ENCODE measurements at places on chromosomes 1 and 21.

DNA sequence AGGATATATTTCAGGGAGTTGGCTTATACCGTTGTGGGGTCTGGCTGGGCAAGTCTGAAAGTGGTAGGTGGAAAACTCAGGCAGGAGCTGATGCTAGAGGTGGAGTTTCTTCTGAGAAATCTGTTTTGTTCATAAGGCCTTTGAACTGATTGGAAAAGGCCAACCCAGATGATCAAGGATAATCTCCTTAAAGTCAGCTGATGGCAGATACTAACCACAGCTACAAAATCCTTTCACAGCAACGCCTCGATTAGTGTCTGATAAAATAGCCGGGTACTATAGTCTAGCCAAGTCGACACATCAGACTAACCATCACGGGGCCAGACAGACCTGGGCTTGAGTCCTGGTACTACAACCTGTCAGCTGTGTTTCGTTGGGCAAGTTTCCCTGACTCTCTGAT is 21.4 kb downstream of the OPRD1 start:
- DNase-seq, result no peak

DNA sequence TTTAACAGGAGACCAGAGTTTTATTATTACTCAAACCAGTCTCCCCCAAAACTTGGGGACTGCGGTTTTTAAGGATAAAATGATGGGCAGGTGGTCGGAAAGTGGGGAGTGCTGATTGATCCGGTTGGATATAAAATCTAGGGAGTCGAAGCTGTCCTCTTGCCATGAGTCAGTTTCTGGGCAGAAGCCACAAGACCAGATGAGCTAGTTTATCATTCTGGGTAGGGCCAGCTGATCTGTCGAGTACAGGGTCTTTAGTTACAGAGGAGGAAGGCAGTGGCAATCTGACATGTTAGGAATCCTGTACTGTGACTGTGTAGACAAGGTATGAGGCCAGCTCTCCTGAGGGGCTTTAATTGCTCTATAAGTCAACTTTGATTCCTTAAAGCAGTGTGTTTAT is 22.9 kb upstream of the FOXE3 start:
- DNase-seq, result no peak

GRCh38 chr1:65495137-65495536 is 74.7 kb downstream of the LEPR start:
- DNase-seq, result no peak

GRCh38 chr1:160739098-160739511 is at the start of gene SLAMF7:
SLAMF7 (plus strand) TSS chr1:160739247; CDS start chr1:160739302, 55 bp downstream.
- no peak for DNase-seq

DNA sequence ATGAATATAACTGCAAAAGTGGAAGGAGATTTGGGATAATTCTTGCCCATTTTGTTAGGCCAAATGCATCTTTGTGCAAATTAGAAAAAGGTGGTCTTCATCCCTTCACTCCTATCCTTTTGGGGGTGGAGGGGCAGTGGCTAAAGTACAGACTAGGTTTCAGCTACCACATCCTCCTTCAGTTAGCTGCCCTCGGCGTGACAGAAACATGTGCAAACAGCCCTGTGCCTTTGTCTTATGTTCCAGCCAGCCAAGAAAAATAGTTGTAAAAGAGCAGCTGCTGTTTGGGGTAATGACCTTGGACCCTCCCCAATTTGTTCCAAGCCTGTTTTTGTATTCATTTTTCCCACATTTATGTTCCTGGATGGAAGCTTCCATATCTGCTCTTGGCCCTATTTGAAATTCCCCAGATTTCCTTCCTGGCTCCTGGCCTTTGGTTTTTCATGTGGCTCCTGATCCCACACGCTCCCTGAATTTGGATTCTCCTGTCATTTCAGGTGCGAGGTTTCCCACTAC is 8.3 kb upstream of the LGALS8 start:
- DNase-seq, result no peak

DNA sequence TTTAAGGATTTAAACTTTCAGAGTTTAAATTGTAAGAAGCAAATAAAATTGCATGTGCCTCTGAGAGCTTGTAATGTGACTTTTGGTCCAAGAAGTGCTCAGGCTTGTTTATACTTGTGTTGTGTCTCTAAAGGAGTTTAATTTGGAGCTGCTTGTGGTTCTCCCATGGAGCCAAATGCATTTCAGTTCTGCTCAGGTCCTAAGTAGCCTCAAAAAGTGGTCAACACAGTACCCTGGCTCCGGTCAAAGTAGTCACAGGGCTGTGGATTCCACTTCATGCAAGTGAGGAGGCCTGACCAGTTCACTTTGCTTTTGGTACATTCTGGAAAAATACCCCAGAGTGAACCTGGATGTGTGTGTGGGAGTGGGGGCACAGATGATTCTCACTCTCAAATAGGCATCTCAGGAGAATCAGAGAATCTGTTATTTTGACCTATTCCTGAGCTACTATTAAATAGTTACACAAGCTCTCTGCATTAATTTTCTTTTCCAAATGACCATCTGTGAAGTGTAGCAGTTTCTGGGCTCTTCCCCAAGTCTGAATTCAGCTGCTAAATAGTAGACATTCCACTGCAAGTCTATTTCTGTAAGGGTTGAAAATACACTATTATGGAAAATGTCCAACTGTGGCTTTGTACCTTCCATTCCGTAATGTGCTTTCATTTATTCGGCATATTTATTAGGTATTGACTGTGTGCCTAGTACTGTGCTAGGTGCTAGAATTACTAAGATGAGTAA is 31.7 kb upstream of the AGO1 start:
- no peak for DNase-seq

GRCh38 chr21:25572861-25573310 is 34.4 kb downstream of the MRPL39 start:
- DNase-seq, result no peak

GRCh38 chr1:27656157-27656893 is 15.7 kb downstream of the IFI6 start:
- no peak for DNase-seq

DNA sequence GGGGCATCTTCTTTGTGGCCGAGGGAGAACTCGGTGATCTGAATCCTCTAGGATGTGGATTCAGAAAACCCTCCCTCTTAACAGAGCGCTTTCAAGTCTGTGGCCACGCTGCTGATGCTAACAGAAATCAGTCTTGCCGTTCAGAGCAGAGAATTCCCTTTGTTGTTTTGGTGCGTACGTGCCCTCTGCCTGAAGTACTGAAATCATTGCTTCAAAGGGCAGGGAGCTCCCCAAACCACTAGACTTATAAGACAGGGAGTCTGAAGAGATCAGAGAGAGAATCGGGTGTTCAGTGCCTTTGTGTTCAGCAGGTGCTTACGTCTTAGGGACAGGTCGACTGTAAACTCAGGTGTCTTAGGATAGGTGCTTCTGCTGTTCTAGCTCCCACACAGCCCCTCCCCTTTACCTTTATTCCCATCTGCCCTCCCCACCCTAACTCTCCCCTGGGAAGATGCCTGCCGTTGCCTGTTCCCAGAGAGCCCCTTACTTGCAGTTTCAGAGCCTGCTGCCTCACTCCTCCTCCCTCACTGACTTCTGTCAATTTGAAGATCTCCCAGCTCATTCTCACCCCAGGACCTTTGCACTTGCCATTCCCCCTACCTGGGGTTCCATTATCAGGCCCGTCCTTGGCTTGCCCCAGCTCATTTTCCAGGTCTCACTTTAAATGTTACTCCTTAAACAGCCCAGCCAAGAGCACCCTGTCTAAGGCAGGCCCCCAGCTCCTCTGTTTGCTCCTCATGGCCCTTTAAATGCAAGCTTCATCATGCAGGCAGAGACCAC is 143.0 kb downstream of the CAMTA1 start:
- no peak for DNase-seq

GRCh38 chr1:54086754-54087153 is 33.3 kb downstream of the TCEANC2 start:
- DNase-seq, result no peak

DNA sequence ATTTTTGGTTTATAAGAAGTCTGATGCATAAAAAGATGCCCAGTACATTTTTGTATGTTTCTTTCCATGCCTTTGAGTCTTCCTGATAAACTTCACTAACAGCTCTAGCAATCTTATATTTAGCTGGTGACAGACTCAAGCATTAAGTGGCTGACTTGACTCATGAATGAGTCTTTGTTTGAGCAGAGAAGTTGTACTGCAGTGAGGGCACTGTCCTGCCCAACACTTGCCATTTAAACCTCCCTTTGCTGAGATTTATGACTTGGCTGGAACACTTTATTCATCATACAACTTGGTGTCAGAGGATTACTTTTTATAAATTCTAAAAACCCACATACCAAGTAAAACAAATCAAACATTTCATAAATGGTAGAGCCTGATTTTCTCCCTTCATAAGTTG is 14.6 kb upstream of the CAMSAP2 start:
- no peak for DNase-seq

GRCh38 chr1:3530926-3531818 is 76.7 kb downstream of the ARHGEF16 start:
- no peak for DNase-seq

DNA sequence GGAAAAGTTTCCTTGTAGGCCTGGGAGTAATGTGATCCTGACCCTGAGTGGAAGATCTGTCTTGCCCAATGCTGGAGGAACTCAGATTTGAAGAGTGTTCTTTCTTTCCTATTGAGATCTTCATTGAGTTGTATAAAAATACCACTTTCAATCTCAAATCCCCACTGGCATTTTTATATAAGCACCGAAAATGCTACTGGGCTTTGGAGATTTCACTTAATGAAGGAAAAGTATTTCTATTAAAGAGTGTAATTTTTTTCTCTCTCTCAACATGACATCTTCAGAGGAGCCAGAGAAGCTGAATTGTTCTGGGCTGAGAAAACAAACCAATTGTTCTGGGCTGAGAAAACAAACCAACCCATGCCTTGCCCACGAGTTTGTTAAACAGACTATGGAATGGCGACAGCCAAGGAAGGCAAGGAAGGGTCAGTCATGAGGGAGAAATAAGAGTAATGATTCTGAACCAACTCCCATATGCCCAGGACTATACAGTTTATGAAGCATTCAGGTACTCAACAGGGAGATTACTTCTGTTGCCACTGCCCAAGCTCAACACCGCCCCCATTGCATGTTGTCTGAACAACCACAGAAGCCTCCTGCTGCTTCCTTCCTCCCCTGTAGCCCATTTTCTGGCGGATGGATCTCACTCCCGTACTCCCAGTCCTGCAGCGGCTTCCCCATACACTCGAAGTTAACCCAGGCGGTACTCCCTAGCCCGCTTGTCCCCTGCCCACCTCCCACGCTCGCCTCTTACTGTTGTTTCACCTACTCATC is 103.2 kb downstream of the BEND5 start:
- no peak for DNase-seq

DNA sequence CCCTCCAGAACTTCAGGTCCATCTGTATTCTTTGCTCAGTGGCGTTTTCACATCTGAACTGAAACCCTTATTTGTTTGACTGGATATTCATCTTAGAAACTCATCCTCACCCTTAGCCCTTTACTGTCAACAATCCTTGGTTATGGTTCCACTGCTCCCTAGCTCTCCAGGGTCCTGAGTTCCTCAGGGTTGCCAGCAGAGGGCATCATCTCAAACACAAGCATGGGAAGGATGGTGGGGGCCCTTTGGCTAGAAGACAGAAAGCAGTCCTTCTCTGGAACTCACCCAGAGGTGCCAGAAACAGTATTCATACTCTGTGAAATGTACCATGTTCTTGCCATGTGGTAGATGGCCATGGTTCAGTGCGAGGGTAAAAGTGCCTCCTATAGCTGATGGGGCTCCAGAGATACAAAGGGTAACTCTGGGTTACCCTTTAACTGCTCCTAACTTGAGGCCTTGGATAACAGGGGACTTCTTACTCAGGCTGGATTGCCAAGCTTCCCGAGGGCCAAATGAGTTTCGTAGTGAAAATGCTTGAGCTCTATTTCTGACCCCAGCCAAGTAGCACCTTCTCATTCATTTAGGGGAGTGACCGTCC is 11.3 kb downstream of the NCSTN start:
- no peak for DNase-seq

DNA sequence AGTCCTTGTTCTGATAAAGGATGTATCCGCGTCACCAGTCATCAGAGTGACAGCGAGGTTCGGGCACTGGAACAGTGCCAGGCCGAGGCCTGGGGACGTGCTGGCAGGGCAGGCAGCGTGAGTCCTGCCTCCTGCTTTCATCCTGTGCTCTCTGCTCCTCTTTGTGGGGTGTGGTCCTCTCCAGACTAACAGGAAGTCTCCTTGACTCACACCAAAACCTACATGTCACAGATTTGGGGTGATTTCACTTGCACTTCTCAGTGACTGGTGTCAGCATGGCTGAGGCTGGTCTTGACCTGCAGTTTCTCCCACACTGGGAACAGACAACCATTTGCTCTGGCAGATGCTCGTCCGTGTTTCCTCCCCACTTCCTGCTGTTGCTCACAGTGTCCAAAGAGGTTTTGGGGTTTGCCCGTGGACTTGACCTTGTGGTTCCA is 8.8 kb upstream of the NLRP3 start:
- DNase-seq, result no peak

GRCh38 chr1:36988741-36989193 is 45.5 kb downstream of the GRIK3 start:
- DNase-seq, result peak; percentile 29

GRCh38 chr1:197327776-197328364 is 59.8 kb downstream of the CRB1 start:
- no peak for DNase-seq

DNA sequence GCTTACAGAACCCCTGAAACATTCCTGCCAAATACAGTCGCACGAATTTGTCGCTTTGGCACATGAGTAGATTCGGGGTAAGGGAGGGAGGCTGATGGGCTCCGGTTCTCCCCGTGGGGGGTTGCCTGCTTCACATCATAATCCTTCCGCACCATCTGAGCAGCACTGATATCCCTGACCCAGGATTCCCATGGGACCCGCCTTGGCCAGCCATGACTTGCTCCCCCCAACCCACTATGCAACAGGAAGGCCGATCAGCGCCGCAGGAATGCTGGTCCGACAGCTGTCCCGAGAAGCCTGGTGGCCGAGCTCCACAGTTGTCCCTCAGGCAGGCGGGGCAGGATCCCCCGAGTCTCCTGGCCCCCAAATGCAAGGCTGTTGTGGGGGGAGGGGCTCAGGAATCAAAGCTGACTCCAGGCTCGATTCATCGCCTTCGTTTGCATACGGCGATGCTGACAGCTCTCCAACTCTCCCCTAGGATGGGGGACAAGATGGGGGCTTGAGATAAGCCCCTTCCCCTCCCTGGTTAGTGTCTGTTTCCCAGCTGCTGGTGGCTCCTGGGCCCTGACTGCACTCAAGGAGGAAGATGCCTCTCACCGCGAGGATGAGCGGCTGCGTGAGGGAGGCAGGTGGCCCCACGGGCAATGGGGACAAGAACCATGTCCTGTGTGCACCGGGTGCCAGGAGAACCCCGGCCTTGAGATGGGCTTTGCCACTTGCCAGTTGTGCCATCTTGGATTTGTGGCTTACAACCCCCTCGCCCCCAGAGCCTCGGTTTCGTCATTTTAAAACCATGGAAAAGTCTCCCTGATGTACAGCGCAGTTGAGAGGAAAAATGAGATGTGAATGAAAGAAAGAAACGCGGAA is 9.3 kb downstream of the DRAXIN start:
- DNase-seq, result no peak

DNA sequence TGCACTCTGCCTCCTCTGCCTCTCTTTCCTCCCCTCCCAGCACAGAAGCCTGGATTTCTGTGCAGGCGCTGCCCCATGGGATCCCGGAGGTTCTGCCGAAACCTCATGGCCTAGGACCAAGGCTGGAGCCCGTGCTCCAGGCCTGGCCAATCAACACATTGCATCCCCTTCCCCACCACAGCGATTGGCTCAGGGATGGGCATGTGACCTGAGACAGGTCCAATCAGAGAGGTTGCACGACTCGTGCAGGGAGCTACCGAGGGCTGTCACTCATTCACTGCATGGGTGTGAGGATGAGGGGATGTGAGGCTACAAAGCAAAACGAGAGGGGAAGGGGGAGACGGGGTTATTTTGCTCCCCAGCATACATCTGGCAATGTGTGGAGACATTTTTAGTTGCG is 3.3 kb upstream of the CELA2B start:
- no peak for DNase-seq

GRCh38 chr21:29250636-29251035 is 48.1 kb upstream of the BACH1 start:
- DNase-seq, result no peak

Data from NCI-H1436 treated with DMSO at 0.1 percent for 48 hours (cell line).